ENCODE measurements at places on chromosomes 4 and X.

- DNase-seq, result no peak
These were observed 59.2 kb downstream of the CPZ start for GRCh38 chr4:8651661-8652180.

- no peak for DNase-seq
These were observed 71.0 kb downstream of the AFF1 start for GRCh38 chr4:87005690-87006425.

DNA sequence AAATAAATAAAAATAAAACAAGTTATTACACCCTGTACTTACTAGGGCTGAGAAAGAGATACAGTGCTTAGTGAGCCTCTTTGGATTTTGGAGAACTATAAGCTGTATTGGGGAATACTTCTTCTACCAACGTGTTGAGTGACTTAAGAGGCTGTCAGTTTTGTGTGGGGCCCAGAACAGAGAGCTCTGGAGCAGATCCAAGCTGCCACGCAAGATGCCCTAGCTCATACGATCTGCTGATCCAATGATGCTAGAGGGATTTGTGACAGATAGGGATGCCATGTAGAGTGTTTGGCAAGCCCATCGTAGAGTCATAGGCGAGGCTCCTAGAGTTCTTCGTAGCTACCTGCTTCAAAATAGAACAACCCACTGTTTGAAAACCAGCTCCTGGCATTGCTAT lies 60.3 kb upstream of the KLF3 start:
- no peak for DNase-seq

- no peak for DNase-seq
These were observed 80.6 kb upstream of the CBR4 start for GRCh38 chr4:169090484-169091215.

DNA sequence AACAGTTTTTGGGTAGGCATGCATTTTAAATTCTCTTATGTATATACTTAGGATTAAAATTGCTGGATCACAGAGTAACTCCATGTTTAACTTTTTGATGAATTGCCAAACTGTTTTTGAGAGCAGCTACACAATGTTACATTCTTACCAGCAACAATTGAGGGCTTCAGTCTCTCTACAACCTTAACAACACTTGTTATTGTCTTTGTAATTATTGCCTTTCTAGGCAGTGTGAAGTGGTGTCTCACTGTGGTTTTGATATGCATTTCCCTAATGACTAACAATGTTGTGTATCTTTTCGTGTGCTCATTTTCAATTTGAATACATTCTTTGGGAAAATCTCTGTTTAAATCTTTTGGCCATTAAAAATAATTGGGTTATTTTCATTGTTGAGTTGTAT lies 17.3 kb upstream of the F11 start:
- no peak for DNase-seq

DNA sequence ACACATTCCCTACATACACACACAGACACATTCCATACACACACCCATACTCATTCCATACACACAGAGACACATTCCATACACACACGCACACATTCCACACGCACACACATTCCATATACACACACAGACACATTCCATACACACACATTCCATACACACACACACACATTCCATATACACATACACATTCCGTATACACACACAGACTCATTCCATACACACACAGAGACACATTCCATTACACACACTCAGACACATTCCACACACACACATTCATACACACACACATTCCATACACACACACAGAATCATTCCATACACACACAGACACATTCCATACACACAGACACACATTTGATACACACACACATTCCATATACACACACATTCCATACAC lies 15.2 kb downstream of the LINC00632 start:
- DNase-seq, result no peak

DNA sequence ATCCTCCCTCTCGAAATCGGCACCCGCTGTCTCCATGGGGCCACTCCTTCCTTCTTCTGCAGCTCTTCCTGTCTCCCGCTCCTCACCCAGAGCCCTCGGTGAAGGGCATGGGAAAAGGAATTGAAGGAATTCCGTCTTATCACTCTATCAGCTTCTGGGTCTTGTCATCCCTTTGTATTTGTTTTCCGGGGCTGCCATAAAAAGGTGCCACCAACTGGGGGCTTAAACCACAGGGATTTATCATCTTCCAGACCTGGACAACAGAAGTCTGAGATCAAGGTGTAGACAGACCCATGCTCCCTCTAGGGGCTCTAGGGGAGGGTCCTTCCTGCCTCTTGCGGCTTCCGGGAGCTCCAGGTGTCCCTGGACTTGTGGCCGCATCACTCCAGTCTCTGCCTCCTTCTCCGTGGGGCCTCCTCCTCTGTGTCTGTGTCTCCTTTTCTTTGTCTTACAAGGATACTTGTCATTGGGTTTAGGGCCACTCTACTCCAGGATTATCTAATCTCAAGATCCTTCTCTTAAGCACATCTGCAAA lies 24.0 kb downstream of the CD99 start:
- DNase-seq, result no peak

DNA sequence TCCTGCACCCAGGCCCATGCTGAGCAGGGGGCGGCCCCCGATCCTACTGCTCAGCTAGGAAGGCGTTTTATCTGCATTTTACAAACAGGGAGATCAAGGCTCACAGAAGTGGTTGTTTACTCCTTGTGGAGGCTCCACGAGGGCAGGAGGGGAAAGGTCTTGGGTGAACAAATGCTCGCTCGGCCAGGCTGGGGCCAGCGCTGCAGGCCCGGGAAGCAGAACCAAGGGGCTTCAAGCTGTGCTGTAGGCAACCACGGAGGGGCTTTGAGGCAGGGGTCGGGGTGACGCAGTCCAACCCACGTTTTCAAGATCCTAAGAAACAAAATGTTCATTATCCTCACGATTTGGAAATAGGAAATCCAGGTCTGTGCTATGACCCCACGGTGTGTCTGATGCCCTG lies 125.8 kb downstream of the HMX1 start:
- no peak for DNase-seq

DNA sequence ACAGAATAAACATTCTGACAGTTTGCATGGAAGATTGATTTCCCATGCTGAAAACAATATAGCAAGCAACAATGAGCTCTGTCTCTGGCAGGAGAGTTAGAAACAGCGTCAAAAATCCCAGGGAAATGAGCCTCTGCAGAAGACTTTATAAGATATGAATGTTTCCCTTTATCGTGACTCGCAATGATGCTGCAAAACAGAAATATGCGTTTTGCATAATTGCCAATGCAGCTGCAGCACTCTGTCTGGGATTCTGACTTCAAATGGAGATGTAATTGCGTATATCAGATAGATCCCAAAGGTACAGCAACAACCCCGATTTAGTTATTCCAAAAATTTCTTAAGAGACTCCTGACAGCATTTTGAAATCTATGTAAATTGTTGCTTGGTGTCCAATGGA lies 702.4 kb upstream of the EPHA5 start:
- DNase-seq, result peak; percentile 89

DNA sequence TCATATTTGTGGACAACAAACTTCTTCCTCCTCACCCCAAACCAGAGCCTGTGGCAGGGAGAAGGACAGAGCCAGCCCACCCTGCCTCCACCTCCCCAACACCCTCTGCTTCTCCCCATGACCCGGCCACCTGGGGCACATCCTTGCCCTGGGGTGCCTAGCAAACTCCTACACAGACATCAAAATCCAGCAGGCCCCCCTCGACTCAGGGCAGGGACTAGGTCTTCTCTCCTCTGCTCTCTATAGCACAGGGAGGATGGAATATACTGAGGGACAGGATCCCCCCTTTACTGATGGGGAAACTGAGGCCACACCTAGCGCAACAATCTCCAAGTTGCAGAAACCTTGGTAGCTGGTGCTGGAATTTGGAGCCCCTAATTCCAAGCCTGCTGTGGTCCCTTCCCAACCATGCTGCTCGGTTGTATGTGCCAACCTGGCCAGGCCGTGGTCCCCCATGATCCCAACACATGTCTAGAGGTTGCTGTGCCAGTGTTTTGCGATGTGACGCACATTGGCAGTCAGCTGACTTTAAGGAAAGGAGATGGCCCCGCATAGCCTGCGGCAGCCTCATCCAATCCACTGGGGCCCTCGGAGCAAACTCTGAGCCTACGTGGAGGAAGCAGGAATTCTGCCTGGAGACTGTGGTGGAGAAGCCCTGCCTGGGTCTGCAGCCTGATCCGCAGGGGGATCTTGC lies 53.9 kb upstream of the ADRA2C start:
- no peak for DNase-seq

GRCh38 chrX:40007756-40008705 lies 89.7 kb downstream of the BCOR start:
- no peak for DNase-seq

DNA sequence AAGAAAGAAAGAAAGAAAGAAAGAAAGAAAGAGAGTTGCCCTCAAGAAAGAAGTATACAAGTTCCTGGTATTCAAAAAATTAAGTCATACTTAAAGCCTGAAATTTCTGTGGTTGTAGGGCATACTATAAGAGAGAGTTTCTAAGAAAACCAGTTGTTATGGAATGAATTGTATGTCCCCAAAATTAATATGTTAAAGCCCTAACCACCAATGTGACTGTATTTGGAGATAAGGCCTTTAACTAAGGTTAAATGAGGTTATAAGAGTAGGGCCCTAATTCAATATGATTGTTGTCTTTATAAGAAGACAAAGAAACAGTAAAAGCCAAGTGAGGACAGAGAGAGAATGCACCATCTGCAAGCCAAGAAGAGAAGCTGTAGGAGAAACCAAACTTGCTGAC lies 521.1 kb downstream of the CCSER1 start:
- no peak for DNase-seq

GRCh38 chr4:149631629-149632028 lies 184.0 kb downstream of the IQCM start:
- no peak for DNase-seq

DNA sequence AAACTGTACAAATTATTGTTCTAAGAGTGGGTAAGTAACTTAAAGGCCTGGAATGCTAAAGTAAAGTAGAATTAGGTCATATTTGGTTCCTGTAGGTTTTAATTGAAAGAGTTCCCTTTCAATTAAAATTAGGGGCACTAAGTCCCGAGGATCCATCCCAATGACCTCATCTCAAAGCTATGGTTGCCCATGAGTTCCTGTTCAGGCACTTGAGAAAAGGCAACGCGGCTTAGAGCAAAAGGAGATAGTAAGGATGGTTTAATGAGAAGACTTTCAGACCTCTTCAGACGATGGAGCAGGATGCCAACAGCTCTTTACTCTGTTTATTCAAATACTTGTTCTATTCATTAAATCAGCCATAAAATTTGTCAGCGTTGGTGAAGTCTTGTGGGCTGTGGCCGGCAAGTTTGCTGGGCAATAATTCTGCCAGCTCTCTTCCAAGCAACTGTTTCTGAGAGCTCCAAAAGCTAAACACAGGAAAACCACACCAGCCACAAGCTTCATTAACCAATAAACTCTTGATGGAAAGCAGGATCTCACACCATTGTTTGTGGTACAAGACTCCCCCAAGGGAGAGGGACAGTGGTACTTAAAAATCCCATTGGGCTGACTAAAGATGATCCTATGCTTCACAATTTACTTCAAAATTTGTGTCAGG lies 167.4 kb downstream of the COL4A6 start:
- no peak for DNase-seq

DNA sequence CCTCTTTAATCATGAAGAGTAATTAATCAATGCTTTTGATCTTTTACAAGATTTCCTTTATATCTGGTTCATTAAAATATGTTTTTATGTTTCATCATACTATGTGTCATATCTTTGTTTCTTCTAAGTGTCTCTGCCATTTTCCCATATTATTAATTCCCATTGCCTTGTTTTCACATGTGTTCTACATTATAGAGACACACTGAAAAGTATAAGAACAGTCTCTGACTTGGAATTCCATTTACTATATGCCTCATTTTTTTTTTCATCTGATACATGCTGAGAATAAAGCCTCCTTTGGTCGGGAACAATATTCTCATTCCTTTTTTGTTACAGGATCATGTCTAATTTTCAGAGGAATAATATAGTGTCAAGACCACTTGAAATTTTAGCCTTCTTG lies 4.3 kb downstream of the BANK1 start:
- no peak for DNase-seq

GRCh38 chr4:168506014-168506413 lies 9.2 kb downstream of the PALLD start:
- no peak for DNase-seq

- no peak for DNase-seq
These were observed 28.6 kb upstream of the ARHGAP24 start for GRCh38 chr4:85446141-85446861.

DNA sequence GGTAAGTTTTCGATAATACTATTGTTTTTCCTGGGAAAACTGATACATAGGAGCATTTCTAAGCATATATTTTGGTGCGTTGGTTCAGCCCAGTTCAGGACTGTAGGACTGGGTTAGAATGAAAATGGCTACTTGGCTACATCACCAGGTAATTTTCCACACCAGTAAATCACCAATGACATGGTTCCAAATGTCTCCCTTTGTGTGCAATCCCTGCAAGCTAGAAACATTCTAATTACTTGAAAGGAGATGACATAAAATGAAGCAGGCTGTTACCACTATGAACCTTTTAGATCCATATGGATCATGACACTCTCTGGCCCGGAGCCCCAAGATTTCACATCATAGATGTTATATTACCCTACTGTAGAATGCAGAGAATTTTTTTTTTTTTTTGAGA lies 577.4 kb upstream of the FTHL17 start:
- DNase-seq, result no peak

- peak; percentile 72 for DNase-seq
These were observed 106.1 kb downstream of the UCHL1 start for GRCh38 chr4:41362621-41363383.

- DNase-seq, result no peak
These were observed 52.3 kb upstream of the RPS6KA3 start for GRCh38 chrX:20319054-20319453.

- DNase-seq, result no peak
These were observed 88.1 kb downstream of the CAMK2D start for GRCh38 chr4:113673450-113673849.

GRCh38 chrX:45667666-45668065 lies 467.0 kb upstream of the DIPK2B start:
- DNase-seq, result no peak

DNA sequence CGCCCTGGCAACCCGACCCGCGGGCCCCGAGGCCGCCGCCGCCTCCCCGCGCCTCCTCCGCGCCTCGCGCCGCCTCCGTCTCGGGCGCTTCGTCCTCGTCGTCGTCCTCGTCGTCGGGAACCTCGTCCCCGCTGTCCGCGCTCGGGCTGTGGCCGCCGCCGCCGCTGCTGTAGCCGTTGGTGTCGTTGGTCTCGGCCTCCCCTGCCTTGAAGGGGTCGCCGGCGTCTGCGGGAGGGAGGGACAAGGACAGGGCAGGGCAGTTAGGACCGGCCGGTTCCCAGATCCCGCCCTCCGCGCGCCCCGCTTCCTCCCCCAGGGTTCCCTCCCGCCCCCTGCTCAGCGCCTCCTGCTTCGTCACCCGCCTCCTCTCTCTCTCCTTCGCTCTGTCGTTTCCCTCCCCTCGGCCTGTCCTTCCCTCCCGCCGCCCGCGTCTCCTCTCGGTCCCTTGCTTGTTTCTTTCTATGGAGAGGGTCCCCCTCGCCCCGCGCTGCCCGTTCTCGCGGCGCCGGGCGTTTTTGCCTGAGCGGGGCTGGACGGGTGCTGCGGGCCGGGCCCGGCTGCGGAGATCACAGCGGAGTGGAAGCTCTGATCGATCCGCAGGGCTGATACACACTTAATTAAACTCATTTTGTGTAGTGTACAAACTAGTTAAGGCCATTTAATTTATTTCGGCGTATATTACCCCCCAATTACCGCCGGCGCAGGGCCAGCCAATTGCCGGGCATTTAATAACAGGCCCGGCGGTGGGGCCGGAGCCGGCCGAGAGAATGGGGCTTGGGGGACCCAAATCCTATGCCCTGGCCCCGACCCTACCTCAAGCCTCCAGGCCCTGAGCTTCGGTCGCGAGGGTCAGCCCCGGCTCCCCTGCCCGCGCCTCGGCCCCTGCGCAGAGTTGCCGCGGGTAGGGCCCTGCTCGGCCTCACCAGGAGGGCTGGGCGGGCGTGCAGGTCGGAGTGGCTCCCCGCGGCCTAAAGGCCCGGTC lies 2.4 kb downstream of the NKX1-1 start:
- DNase-seq, result no peak

Measured in muscle of back (tissue), 13 donors.